Stimulated activated CD8-positive, alpha-beta memory T cell treated with anti-CD3 and anti-CD28 coated beads, Interleukin-15, amount 100 ng/mL, for 24 hours (primary cell): ENCODE measurements at places on chromosomes 1 and 21.

DNA sequence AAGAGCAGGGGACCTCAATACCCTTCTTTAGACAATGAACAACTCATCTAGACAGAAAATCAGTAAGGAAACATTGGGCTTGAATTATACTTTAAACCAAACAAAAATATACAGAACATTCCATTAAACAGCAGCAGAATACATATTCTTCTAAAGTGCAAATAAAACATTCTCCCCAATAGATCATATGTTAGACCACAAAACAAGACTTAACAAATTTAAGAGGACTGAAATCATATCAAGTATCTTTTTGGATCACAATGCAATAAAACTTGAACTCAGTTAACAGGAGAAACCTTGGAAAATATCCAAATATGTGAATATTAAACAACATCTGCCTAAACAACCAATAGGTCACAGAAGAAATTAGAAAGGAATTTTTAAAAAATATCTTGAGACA, 47.7 kb upstream of the HP1BP3 start:
- DNase-seq: no peak

DNA sequence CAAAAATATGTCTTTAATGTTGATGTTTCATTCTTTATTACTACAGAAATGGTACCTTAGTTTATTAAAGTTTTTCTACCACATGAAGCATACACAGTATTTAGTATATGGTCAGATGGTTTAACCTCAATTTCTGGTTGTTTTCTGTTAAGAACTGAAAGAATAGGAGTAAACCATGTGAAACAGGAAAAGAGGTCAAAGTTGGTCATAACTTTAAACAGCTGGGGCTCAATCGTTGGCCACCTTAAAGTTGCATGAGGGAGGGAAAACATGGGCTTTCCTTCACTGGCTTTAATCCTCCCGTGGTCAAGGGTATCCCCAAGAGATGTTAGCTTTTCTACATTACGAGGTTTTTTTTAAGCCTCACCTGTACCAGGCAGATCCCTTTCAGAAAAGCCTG, 483.3 kb upstream of the ADAMTS5 start:
- no peak for DNase-seq

GRCh38 chr1:66938613-66939012, 13.8 kb downstream of the MIER1 start:
- no peak for DNase-seq

DNA sequence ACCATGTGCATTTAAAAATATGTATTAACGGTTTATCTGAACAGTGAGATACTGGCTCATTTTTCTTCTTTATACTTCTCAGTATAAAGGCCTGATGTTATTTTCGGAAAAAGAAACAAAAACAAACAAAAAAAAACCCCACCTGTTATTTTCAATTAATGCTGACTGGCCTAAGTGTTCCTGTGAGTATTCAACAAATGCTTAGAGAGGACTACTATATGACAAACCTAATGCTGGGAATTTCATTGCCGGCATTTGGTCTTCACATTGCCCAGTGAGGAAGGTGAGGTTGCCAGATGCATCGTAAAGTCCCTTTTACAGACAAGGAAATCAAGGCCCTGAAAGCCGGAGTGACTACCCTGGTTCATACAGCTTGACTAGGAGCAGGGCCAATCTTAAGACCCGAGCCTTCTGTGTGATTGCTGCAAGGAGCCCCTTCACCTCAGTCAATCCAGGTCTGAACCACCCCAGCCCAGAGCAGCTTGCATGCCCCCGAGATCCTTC, 599 bp downstream of the MRPL24 start:
- no peak for DNase-seq

GRCh38 chr1:22673486-22674409, 20.7 kb downstream of the C1QB start:
- no peak for DNase-seq

- no peak for DNase-seq
Observed at GRCh38 chr1:84166797-84167196, 22.7 kb downstream of the PRKACB start.

DNA sequence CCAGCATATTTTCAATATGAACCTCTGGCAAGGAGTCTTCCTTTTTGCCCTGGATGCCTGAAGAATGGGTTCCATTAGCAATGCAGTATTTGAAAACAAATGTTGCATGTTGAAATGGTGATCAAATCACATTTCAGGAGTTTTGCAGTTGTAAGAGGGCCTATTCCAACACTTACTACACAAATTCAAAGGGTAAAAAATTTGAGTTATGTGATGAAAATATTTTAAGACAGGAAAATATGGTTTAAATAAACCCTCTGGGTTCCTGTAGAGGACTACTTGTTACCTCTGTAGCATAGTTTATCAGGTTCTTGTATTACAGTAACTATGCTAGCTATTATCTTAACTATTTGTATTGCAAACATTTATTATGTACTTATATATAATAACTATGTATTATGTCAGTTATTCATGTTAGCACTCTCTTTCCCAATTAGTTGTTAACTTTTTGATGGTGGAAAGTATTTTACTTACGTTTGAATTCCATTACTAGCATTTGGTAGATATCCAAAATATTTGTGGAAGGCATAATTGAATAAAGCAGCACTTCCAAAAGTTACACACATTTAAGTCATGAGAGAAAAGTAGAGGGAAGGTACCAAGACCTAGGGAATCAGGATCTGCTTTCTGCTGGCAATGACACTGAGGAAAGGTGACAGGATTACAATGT, 312.9 kb downstream of the GRIK1 start:
- no peak for DNase-seq

DNA sequence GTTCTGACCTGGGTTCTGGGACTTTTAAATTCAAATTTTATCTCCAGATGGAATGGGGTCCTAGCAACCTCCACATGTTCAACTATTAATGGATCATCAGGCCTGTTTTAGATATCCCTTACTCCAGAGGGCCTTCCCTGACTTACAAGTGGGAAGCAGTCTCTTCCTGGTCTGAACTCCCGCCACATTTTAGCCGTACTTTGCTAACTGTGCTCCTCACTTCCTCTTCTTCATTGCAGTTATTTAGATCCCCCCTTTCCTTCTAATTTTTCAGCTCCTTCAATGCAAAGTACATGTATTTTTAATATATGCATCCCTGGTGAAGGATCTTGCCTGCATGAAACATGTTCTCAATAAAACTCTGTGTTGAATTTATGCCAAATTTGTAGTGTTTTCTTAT, 3.7 kb downstream of the CD1A start:
- no peak for DNase-seq

DNA sequence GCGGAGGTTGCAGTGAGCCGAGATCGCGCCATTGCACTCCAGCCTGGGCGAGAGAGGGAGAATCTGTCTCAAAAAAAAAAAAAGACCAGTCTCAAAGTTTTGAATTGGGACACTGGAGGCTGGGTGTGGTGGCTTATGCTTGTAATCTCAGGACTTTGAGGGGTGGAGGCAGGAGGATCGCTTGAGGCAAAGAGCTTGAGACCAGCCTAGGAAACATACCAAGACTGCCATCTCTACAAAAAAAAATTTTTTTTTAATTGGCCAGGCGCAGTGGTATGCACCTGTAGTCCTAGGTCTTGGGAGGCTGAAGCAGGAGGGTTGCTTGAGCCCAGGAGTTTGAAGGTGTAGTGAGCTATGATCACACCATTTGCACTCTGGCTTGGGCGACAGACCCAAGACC, 3.9 kb downstream of the ZBTB8B start:
- no peak for DNase-seq

- DNase-seq: no peak
Observed at GRCh38 chr1:179754041-179754624, 11.0 kb downstream of the FAM163A start.

DNA sequence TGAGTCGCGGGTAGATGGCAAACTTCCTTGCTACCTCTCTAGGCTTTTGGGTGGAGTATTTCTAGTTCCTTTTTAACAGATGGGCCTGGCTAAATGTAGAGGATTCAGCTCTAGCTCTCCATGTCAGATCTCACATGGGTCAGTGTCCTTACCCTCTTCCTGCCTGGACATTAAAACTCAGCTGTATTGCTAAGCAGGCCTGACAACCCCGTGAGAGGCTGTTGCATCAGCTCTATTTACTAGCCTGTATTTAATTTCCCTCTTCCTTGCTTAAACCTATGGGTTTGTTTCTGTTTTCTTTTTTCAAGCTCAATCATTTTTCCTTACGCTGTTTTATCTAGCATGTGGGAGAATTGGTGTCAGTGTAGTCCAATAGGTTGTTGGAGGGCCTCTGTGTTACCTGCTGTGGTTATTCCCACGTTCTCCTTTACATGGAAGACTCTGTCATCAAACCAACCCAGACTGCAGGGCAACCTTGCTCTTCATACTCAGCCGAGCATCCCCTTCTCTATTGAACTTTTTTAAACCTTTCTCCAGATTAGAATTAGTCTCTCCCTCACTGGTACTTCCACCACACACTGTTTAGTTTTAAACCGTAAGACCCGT, 79.5 kb upstream of the BACH1 start:
- no peak for DNase-seq

DNA sequence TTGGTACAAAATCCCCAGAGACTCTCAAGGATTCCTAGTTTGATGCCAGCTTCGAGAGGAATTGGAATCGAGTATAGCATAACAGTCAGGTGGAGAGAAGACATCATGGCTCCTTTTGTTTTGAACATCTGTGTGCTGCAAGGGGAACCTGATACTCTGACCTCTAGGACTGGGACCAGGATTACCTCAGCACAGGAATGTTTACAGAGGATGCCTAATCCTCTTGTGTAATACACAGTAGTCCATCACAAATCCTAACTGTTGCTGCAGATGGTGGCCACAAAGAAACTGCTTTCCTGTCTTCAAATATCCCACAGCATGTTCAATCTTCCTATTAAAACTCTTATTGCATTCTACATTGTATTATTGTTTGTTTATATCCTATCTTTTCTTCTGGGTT, 111.8 kb upstream of the PRMT6 start:
- DNase-seq: no peak

DNA sequence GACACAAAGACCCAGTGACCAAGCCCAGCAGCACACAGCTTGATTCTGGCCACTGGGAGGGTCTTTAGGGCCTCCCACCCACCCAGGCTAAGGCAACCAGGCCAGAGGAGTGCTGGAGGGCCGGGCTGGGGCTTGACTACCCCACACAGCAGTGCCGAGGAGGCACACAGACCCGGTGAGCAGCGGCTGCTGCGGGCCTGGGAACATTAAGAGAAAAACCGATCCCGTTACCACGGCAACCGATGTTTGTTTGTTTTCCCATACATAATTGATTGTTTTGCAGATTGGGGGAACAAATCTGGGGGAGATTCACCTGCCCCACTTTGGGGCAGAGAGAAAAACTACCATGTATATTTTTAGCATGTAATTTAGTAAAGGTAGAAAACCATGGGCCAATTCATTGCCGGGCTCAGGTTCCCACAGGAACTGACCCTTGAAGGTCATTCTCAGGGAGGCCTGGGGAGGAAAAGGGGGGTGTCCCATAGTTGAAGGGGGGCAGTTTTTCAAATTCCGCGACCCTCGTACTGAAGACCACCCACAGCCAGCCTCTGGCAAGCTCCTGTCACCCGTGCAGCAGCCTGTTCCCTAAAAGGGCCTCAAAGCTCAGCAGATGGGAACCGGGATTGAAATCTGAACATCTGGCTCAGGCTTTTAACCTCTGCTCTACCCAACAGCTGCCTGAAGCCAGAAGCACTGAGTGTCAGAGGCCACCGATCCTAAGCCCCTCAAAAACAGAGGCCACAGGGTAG, 35.3 kb downstream of the CHD5 start:
- DNase-seq: no peak

DNA sequence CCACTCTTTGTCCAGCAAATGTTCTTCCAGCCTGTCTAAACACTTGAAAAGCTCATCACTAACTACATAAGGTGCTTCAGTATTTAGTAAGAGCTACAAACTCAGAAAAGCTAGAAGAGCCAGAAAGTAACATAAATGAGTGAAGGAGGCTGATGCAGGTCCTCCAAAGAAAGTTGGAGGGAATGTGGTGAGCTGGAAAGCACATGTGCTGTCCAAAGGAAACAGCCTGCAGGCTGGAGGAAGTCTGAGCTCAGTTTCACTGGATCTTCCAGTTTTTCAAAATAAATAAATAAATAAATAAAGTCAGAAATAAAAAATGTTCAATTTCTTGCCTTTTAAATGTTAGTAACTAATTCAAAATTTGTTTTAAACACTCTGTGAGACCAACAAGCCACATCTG, 25.5 kb downstream of the ZC3H11B start:
- DNase-seq: no peak

DNA sequence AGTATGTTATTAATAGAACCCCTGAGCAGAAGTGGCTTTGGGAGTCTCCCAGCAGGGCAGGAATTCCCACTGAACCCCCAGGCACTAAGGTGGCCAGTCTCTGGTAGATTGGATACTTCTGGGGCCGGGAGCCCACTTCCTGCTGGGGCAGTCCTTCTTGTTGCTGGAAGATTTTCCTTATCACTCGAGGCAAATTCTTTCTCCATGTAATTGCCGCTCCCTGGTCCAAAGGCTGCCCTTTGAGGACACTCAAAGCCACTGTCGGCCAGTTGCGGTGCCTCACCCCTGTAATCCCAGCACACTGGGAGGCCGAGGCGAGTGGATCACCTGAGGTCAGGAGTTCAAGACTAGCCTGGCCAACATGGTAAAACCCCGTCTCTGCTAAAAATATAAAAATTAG, 22.6 kb upstream of the TNFRSF1B start:
- no peak for DNase-seq

GRCh38 chr1:77876884-77877283, 11.5 kb upstream of the NEXN start:
- DNase-seq: no peak
